Pancreas (tissue), 10 donors: ENCODE measurements at places on chromosomes 7 and 10. TPM values are rescaled to one million over a fixed set of nuclear protein-coding genes. Genes with fewer than 3 reads are reported as not detected.

GRCh38 chr7:83751217-83751616, 102.3 kb upstream of the SEMA3E start:
- no peak for DNase-seq

DNA sequence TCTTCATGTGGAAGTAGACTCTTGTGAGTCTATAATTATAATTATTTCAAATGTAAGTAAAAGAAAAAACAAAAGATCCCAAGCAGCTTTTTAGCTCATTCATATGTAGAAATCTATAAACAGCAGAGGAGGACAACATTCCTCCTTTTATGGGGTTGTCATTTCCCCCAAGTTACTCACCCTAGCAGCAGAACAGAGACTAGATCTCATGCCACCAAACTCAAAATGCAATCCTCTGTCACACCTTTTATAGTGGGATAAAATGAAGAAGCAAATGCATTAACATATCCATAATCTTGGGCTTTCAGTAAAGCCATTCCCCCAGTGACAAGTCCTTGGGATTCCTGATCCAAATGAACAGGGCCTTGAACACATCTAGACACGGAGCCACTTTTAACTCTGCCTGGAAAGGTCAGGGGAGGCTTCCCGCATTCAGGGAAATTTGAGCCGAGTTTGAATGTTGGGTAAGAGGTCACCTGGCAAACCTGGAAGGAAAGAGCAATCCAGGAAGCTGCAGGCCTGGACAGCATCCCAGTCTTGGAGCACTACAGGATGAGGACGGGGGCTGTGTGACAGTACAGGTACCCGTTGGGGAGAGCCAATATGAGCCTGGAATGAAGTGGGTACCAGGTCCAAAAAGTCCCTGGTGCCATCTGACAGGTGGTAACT, 76.4 kb downstream of the DOCK4 start:
- DNase-seq: no peak

GRCh38 chr7:68423356-68423755, 1174.9 kb upstream of the AUTS2 start:
- DNase-seq: no peak

- DNase-seq: peak; percentile 43
Observed at GRCh38 chr10:132421847-132422751, 25.1 kb downstream of the PWWP2B start.

- DNase-seq: no peak
Observed at GRCh38 chr10:100504096-100504495, 15.6 kb downstream of the SEC31B start.

DNA sequence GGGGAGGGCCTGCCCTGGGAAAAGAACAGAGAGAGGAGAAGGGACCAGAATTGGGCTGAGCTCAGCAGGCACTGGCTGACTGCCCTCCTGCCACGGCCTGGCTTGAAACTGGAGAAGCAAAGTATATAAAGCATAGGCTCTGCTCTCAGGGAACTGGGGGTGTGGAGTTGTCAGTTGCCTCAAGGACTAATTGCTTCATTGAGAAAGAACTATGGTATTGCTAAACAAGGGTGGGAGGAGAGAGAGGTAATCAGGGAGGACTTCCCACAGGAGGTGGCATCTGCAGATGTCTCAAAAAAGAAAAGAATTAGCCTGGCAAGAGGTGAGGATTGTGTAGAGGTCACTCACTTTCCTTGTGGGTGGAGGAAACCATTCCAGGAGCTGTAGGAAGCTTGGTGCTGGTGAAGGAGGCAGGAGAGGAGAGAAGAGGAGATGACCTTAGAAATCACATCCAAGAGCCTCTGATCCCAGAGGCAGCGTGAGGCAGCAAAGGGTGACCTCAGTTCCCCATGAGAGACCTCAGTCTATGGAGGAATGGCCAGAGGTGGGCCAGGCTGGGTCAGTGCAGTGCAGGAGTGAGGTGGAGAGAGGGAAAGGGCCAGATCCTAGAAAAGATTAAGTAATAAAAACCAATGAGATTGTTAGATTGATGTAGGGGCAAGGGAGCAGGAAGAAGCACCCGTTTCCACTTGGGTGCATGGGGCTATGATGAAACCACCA, 2.4 kb downstream of the PILRB start:
- peak; percentile 17 for DNase-seq

- DNase-seq: no peak
Observed at GRCh38 chr7:156376317-156376716, 264.3 kb upstream of the RNF32 start.

Gene CDK5
- 7.8 TPM for polyA plus RNA-seq

Gene CLDN3
- 122 TPM for polyA plus RNA-seq

Gene GPR37
- polyA plus RNA-seq: 0.80 TPM

Gene NODAL
- not detected for polyA plus RNA-seq

Gene SYCE1
- polyA plus RNA-seq: 5.3 TPM

Gene CALML5
- not detected for polyA plus RNA-seq

Gene ARID5B
- polyA plus RNA-seq: 3.9 TPM
